ENCODE measurements at places on chromosomes 6 and 20.
A peak's percentile ranks its signal among the peaks of the same experiment; 100 is the strongest.

DNA sequence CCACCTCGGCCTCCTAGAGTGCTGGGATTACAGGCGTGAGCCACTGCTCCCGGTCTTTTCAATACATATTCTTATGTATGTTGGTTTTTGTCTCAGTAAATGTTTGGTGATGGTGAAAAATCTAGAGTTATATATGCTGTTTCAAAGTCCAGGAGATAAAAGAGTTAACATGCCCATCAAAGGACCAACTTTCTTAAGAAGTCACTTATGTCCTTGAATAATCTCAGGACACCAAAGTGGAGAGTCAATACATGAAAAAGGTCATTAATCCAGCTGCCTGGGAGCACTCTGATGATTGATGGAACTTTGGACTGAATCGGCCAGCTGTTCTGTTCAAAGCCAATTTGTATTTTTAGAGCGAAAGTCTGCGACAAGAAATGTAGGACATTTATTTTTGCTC is 59.8 kb upstream of the HDAC2 start:
- no peak for DNase-seq

GRCh38 chr6:105431226-105431625 is 28.3 kb upstream of the PREP start:
- peak; percentile 52 for DNase-seq

DNA sequence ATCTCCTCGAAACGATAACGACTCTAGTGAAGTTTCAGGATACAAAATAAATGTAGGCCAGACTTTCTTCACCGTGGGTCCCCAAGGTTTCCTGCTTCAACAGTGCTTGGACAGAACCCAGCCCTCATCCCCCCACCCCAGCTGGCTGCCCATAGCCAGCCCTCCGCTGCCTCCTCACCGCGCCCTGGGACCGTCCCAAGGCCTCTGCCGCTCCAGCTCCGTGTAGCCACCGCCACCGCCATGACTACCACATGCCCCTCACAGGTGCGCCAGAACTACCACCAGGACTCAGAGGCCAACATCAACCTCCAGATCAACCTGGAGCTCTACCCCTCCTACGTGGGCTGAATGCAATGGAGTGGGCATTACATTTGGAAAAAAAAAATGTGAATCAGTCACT is 42.2 kb upstream of the KIAA1586 start:
- no peak for DNase-seq

DNA sequence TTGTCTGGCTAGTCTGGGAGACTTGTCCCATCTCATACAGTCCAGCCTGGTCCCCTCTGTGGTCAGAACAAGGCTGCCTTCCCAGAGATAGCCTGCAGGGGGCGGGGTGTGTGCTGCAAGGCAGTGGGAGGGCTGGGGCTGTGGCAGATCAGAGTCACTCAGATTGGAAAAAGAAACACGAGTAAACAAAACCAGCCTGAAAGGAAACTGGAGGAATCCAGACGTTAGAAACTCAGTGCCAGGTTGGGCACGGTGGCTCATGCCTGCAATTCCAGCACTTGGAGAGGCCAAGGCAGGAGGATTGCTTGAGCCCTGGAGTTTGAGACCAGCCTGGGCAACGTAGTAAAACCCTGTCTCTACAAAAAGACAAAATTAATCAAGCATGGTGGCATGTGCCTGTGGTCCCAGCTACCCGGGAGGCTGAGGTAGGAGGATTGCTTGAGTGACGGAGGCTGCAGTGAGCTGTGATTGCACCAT is 20.2 kb downstream of the LEMD2 start:
- DNase-seq, result peak; percentile 45

- no peak for DNase-seq
These were observed 152.5 kb downstream of the FOXC1 start for GRCh38 chr6:1762203-1762602.

DNA sequence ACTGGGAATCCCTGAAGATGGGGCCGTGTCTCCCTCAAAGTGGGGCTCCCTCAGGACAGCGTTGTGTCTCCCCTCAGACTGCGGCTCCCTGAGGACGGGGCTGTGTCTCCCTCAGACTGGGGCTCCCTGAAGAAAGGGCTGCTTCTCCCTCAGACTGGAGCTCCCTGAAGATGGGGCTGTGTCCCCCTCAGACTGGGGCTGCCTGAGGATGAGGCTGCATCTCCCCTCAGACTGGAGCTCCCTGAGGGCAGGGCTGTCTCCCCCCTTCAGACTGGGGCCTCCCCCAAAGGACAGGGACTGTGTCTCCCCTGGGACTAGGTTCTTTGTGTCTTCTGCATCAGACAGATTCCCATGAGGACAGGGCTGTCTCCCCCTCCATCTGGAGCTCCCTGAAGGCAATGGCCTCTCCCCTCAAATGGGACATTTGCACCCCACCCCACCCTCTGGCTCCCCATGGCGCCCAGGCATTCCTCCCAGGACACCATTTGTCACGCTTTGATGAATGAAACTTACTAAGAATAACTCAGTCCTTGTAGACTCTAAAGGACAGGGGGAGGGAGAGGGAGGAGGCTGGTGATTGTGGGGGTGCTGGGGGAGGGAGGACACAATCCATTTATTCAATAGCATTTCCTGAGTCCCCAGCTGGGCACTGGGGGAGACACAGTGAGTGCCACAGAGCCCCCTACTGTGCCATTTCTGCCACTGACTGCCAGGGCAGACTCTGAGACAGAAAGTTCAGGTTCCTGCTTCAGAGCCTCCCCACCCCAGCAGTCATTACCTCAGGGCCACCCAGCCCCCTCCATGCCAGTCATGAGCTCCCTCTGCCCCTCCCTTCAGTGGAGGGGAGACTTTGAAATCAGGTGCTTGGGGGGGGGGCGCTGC is 122.4 kb downstream of the MRPL14 start:
- DNase-seq, result peak; percentile 67

DNA sequence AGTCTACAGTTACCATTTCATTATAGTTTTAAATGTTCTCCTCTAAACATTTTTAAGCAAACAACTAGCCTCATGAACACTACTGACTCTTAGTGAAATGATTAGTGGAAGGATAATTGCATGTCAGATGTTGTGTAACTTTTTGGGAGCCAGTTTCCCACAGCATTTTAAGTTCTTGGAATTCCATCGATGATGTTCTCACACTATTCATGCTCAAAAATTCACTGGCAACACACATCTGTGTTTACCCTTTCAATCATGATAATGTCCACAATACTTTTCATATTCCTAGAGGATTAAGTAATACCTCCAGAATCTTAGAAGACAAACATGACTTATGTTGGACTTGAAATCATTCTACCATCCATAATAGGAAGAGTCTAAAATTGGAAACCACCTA is 678.1 kb upstream of the ID4 start:
- no peak for DNase-seq

DNA sequence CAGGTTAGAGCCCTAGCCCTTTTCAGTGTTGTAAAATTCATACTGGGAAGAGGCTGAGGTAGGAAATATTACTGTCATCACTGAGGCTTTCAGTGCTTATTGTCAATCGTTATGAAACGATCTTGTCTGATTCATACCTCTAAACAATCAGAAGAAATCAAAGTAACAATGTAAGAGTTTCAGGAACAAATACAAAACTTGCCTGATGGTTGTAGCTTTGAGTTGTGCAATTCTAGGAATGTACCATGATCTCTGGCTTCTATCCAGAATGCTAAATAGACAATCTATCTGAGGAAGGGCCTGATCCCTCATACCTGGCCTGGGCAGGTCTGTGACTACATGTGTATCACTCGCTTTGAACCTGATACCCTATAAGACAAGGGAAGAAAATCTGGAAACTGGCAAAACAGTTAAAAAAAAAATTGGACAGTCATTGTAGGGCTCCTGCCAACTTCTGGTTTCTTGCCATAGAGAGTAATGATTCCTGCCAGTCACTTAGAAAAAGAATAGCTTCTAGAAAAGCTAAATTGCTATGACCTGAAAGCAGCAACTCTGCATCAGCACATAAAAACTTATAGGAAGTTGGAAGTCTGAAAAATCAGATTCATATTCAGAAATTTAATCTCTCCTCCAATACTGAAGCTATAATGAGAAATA is 234.7 kb downstream of the BTBD9 start:
- DNase-seq, result no peak

GRCh38 chr20:49924247-49924646 is 8.9 kb upstream of the SPATA2 start:
- no peak for DNase-seq

GRCh38 chr20:23658336-23658735 is 20.6 kb upstream of the CST3 start:
- no peak for DNase-seq

GRCh38 chr20:57118107-57118769 is 148.2 kb downstream of the BMP7 start:
- DNase-seq, result no peak

DNA sequence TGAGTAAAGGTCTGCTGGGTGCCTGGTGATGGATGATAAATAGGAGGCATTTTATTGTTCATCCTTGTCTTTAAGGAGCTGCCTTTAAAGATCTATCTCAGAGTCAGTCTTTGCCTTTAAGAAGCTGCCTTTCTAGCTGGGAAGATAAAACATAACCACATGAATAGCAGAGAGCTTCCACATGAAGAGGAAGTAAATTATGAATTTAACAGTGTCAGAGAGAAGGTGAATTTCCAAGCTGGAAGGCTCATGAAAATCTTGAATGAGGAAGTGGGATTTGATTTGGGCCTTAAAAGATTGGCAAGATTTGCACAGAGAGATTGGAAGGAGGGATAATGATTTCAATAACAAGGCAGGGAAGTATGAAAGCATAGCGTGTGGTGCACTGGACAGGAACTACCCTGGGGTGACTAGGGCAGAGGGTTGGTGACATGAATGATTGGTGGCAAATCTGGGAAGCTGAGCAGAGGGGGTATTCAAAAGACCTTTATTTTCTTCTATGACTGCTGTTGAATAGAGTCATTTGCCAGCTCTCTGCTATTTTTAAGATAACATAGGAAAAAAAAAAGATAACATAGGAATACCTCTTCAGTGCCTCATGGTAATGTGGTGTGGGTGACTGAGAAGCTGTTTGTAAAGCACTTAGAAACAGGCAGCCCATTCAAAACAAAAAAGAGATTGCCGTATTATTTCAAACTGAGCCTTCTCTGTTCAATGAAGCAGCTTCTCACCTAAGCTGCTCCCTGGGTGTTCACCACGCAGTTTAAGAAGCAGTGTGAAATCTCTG is 591.6 kb downstream of the PKHD1 start:
- DNase-seq, result no peak

DNA sequence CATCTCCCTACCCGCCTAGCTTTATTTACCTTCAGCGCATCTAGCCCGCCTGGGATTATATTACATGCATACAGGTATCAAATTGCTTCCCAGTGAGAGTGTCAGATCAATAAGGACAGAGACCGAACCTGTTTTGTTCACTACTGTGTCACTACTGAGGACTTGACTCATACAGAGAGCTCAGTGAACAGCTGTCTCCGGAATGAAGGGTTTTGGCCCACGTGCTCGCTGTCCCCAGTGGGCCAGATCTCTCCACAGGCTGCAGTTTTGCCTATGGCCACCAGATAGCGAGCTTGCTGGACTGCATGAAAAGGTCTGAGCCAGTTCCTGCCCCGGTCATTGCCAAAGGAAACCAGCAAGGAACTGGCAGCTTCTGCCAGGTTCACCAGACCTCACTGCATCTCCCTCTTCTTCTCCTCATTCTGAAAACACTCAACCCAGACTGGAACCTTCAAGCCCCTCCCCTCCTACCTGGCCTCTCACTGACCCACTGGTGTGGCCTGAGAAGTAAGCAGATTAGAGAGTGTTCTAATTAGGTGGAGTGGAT is 150.8 kb downstream of the ZMYND8 start:
- DNase-seq, result peak; percentile 69

DNA sequence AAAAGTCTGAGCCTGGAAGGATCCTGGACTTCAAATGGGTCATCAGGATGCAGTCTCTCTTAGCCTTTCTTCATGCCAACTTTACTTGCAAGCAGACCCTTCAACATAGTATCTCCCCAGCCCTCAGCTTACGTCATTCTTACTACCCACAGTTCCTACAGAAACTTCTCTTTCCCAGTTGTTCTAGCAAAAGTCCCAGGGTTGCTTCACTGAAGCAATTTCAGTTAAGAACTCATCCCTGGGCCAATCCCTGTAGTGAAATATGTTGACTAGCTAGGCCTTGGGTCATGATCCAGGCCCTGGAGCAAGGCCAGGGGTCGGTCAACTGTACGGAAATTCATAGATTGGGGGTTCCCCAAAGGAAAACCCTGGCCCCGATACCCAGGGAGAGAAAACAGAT is 8.6 kb upstream of the FAM83D start:
- DNase-seq, result no peak

- no peak for DNase-seq
These were observed 34.0 kb downstream of the KIF25 start for GRCh38 chr6:168031411-168031971.

- peak; percentile 12 for DNase-seq
These were observed 42.3 kb upstream of the RALGAPA2 start for GRCh38 chr20:20754714-20755113.

GRCh38 chr6:108250240-108250866 is 10.5 kb downstream of the SNX3 start:
- peak; percentile 33 for DNase-seq

- DNase-seq, result no peak
These were observed 28.2 kb upstream of the PMEPA1 start for GRCh38 chr20:57738053-57738452.

- no peak for DNase-seq
These were observed 3.1 kb downstream of the JAG1 start for GRCh38 chr20:10670501-10671220.

- peak; percentile 12 for DNase-seq
These were observed 250.6 kb downstream of the SAMD5 start for GRCh38 chr6:147759093-147759492.

DNA sequence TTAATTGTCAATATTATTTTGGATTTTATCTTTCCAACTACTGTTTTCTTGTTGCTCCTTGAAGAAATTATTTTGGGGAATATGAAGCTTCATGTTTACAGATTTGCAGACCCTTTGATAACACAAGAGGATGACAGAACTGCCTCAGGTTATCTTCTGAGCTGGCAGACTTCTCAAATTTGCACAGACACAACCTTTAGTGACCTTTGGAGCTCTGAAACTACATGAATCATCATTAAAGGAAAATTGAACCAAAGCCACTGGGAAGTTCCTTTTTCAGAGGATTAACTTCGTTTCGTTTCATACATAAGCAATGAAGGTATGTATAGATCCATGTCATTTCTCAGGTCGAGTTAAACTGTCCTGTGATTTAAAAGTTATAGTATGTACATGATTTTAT is 85.9 kb downstream of the FBXO5 start:
- peak; percentile 79 for DNase-seq

DNA sequence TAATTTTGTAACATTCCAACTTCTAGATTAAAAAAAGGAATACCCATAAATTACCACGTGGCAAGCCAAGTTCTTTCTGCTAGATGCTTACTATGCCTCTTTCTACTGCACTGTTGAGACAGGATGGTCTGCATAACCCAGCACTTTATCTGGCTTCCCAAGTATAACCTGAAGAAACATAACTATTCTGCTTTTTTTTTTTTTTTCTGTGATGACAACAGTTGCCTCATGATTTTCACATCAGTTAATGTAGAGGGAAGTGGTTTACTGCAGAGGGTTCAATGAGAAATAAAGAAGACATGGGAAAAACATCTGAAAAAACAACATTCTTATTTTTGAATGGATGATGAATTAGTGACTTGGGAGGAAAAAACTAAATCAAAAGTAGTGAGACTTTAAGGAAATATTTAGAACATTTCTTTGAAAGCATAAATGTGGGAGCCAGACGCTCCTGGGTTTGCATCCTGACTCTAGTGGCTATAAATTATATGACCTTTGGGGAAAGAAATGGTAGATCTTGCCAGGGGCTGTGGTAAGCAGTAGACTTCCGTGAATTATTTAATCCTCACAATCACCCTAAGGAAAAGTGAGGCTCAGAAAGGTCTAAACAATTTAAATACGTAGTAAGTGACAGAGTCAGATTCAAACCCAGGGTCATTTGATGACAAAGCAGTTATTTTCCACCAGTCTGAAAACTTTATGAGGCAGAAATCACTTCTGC is 230.7 kb downstream of the PHACTR1 start:
- DNase-seq, result peak; percentile 79

- DNase-seq, result no peak
These were observed 7.6 kb downstream of the DHX35 start for GRCh38 chr20:38969708-38970107.
